ENCODE measurements at places on chromosomes 2 and 18.
A peak's percentile ranks its signal among the peaks of the same experiment; 100 is the strongest.

DNA sequence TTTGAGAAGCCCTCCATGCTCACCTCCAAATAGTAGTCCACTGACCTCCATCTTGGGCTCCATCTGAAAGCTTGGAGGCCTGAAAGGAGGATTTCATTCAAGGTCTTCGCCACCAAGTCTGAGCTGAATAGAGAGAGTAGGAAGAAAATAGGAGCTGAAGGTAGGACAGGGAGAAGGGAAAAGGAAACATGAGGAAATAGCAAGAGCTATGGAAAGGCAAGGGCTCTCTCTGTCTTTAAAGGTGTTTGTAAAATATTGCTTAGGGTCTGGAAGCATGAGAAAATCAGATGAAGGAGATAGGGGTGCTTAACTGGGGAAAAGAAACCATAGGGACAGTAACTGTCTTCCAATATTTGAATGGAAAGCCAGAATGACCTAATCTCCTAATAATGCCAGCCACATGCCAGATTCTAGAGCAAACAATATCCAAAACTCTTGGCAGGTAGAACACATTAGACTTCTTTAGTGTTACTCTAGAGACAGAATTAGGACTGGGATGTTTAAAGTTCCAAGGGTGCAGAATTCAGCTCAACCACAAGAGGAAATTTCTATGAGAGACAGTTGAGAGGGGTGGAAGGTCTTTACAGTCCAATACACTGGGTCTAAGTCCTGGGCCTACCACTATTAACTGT, 67.4 kb downstream of the NAB1 start:
- no peak for DNase-seq

DNA sequence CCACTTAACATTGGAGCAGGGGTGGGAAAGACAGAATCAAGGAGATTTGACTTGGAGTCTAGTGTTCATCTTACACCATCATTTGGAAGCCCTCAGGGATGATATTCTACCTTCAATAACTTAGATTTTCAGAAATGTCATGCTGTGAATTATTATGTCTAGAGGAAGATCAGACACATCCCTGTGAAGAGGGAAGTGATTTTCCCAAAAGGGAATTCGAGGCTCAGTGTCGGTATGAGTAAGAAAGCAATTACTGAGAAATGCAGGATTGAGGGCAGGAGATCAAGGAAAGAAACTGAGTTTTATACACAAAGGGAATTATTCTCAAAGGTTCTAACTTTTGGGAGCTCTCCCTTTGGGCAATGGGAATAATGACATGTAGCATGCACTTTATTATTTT, 25.6 kb upstream of the ATIC start:
- no peak for DNase-seq

- no peak for DNase-seq
Measured at GRCh38 chr18:23209031-23209430, 73.7 kb downstream of the CABLES1 start.

- no peak for DNase-seq
Measured at GRCh38 chr2:27255187-27255586, 7.7 kb downstream of the SLC30A3 start.

DNA sequence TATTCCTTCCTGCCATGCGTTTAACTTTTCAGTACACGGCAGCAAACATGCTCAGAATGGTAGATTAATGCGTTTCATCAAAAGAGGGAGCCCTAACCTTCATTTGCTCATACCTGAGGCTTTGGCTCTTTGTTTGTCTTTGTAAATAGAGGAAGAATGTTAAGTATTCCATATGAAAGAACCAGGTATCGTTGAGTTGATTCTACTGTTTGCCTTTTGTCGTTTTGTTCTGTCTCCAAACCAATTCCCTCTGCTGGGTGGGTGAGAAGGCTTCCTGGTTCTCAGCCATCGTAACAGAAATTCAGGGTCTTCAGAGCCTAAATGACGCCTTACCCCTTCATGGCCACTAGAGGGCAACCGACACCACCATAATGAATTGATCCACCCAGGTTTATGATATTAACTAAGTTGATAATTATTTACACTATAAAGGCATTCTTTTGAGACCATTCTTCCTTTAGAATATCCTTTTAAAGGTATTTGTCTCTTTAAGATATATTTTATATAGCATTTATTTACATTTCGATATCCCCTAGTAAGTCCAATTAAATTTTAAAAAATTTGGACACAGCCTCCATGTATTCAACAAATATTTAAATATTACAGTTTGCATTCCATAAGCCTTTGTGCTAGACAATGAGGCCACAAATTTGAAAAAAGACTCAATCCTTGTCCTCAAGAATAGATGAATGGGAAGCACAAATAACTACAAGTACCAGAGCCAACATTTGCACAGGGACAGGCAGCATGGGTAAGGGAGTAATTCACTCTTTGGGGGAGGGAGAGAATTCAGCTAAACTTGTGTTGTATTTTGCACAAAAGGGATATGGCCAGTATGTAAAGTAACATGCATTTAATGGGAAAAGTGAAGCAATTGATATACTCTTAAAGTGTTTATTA, 48.1 kb downstream of the TIMM21 start:
- peak; percentile 21 for DNase-seq

GRCh38 chr2:222322236-222322635, 23.4 kb upstream of the PAX3 start:
- no peak for DNase-seq

GRCh38 chr18:35371412-35372195, 5.5 kb downstream of the ZNF396 start:
- DNase-seq, result no peak

- no peak for DNase-seq
Measured at GRCh38 chr2:25411281-25411680, 69.6 kb upstream of the DNMT3A start.

- DNase-seq, result no peak
Measured at GRCh38 chr2:202072226-202072625, 829 bp upstream of the KIAA2012 start.

Measured in C1 segment of cervical spinal cord (tissue), 14 donors.